ENCODE measurements at places on chromosomes 7 and 10.
A peak's percentile ranks its signal among the peaks of the same experiment; 100 is the strongest.

- no peak for DNase-seq
Measured at GRCh38 chr7:150451097-150451793, 815 bp downstream of the GIMAP8 start.

DNA sequence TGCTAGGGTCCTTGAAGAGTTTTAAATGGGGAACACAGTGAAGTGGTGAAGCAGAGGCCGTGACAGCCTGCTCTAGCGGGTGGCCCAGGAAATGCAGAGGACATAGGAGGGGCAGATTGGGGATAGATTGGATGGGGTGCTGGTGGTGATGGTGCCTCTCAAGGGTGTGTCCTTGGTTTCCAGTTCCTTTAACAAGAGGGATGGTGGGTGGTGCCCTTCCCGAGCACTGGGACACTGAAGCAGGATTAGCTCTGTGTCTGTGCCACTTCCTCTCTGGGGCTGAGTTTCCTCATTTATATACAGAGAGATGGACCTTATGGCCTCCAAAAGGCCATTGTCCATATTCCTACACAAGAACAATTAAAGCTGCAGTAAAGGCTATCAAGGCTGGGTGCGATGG, 285.5 kb downstream of the TCF7L2 start:
- DNase-seq = no peak

- DNase-seq = no peak
Measured at GRCh38 chr7:151206914-151207313, 3.4 kb downstream of the H2BK1 start.

GRCh38 chr7:51223505-51223904, 93.1 kb downstream of the COBL start:
- DNase-seq = no peak

GRCh38 chr7:70797109-70797514, 334.8 kb upstream of the GALNT17 start:
- DNase-seq = no peak

- no peak for DNase-seq
Measured at GRCh38 chr10:36679554-36679953, 445.8 kb upstream of the ANKRD30A start.

DNA sequence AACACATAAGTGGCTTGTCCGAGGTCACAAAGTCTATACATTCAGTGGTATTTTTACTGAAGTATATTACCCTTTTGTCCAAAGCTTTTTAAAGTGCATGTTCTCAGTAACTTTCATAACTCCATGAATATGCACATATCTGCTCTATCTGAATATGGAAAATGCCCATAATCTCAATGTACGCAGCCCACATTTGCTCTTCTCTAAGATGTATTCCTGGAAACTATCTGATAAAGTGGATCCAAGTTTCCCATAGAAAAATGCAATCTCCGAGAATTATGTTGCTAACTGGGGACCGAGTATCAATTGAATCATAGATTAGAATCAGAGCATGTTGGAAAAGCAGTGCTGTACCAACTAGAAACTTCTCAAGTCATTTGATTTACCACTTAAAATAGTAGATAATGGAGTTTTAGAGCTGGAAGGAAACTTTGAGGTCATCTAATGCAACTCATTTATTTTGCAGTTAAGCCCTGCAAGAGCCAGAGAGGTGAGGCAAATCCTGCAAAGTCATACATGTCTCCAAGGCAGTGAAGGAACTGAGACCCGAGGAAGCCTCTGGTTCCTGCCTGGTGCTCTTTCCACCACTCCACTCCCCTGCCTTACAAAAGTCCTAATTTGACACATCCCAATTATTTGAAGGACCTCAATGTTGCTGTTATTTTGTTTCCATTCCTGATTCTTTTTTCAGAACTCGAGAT, 69.4 kb downstream of the CYCS start:
- no peak for DNase-seq

- DNase-seq = no peak
Measured at GRCh38 chr10:44370731-44371248, 14.1 kb downstream of the CXCL12 start.

GRCh38 chr7:131385039-131385605, 57.4 kb downstream of the MKLN1 start:
- DNase-seq = no peak

- DNase-seq = no peak
Measured at GRCh38 chr10:35821339-35821911, 179.3 kb upstream of the FZD8 start.

DNA sequence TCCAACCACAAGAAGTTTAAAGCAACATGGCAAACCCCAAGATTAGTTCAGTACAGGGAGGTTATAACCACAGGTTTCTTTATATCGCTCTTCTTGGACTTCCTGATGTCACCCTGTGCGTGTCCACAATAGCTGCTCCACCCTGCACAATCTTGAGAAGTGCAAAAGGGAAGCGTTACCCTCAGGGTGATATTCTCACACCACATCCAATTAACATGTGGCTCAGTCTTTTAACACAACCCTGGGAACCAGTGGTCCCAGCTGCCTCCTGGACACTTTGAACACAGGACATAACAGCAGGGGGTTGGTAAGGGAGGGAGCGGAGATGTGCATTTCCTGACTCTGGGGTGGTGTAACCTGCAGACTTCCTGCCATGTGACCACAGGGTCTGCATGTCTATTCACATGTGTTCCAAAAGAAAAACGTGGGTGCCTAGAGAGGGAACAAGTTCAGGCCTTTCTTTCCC, 64.6 kb downstream of the GSAP start:
- no peak for DNase-seq

- DNase-seq = no peak
Measured at GRCh38 chr10:92699193-92699517, 9.4 kb downstream of the HHEX start.

DNA sequence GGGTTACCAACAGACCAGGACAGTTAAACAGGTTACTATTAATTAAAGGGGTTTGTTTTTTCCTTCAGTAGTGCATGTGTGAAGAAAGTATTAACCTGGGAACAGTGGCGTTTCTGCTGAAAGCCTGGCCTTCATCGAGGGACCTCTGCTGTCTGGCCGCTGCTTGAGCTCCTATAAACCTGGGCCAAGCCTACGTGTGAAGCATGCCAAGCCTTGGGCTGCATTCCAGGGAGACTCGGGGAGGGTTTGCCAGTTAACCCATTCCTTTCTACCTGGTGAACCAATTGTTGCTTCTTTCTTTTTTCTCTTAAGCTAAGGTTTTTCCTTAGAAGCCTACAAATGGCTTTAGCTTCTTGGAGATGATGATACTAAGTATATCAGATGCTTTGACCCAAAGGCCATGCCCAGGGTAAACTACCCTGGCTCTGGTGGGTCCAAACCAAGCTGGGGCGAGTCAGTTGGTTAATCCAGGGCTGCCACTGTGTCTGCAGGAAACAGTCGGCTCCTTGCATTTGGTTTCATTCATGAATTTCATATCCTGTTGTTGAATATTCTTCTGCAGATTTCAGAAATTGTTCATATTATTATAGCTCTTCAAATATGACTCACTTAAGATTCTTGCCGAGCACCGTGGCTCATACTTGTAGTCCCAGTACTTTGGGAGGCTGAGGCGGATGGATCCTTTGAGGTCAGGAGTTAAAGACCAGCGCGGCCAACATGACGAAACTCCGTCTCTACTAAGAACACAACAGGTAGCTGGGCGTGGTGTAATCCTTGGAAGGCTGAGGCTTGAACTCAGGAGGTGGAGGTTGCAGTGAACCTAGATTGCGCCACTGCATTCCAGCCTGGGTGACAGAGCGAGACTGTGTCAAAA, 23.8 kb downstream of the PFKP start:
- DNase-seq = peak; percentile 54

- peak; percentile 26 for DNase-seq
Measured at GRCh38 chr10:9198611-9199010, 1144.1 kb downstream of the GATA3 start.

GRCh38 chr7:99860281-99861127, 16.3 kb downstream of the OR2AE1 start:
- no peak for DNase-seq

DNA sequence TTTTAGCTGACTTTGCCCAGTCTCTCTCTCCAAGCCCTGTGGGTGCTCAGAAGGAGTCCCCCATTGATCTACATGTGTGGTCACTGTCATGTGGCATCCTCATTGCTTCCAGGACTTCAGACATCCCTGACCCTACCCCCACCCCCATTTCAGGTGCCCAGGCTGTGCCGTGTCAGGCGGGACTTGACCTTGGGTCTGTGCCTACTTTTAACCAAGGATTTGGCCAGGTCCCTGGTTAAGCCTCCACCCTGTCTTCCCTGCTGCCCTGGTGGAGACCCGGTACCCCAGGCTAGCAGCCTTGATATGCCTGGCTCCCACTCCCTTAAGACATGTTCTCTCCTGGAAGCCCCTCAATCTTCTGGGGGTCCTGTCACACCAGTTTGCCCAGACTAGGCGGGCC, 31.3 kb downstream of the PRF1 start:
- DNase-seq = no peak

DNA sequence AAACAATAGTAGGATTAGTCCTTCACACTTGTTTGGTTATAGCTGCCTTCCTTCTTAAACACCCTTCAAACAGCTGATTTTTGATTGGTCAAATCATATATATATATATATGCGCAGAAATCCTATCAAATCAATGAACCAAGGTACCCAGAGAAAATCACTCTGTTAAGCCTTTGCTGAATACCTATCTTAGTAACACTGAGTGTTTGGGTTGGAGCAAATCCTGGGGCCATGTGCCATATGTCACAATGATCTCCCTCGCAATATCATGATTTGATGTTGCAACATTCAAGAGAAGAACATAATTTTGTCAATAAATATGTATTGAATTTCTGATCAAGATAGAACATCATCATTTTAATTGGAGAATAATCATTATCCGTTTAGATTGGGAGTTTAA, 795.6 kb downstream of the REEP3 start:
- no peak for DNase-seq

Measured in AG04449 (cell line).